Ovary (tissue), 10 donors: ENCODE measurements at places on chromosomes 5 and 9. TPM values are rescaled to one million over a fixed set of nuclear protein-coding genes. Genes with fewer than 3 reads are reported as not detected.

GRCh38 chr9:110714314-110714713 is 45.7 kb downstream of the MUSK start:
- DNase-seq: no peak

GRCh38 chr5:149223081-149223848 is 48.4 kb upstream of the AFAP1L1 start:
- no peak for DNase-seq

Gene IL31RA
- total RNA-seq: 0.20 TPM

- no peak for DNase-seq
These were observed 216.5 kb downstream of the ARL15 start for GRCh38 chr5:54093861-54094260.

- DNase-seq: no peak
These were observed 340.7 kb downstream of the ARRDC3 start for GRCh38 chr5:91042247-91042935.

DNA sequence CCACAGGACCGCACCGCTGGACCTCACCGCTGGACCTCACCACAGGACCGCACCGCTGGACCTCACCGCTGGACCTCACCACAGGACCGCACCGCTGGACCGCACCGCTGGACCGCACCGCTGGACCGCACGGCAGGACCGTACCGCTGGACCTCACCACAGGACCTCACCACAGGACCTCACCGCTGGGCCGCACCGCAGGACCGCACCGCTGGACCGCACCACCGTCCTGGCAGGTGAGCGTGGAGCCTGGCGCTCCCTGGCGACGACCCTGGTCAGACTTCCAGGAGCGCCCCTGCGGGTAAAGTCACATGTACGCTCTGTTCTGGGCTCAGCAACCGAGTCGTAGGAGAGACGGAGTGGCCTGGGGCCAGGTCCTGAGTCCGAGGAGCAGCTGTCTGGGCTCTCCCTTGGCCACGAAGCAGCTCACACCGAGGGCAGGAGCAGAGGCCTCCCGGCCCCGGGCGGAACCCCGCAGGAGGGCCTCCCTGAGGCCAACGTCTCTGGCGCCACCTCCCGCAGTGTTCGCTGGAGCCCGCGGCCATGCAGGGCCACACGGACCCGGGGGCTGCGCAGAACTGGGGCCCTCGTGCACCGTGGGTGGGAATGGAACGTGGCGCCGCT is 30.5 kb downstream of the MRPL36 start:
- DNase-seq: no peak

Gene FAM81B
- 2.2 TPM for total RNA-seq

DNA sequence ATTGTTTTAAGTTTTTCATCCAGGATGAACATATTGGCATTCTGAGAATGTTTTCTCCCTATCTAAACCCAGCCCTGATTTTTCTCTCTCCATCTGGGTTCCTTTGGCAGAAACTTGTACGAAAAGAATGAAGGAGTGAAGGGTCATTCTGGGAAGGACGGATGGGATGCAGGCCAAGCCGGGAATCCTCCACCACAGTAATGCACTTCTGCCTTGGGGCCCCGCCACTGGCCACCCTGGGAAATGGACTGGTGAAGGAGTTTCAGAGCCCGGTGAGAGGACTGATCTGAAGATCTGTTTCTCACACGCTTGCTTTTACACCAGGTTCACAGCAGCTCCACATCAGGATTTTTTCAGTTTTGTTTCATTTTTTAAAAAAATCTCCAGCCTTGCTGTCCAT is 554.8 kb downstream of the BNC2 start:
- DNase-seq: no peak

GRCh38 chr5:146103594-146103993 is 1.8 kb downstream of the PLAC8L1 start:
- DNase-seq: no peak

Gene CDK9
- 130 TPM for total RNA-seq

GRCh38 chr5:24589566-24589965 is 55.2 kb downstream of the CDH10 start:
- DNase-seq: no peak

DNA sequence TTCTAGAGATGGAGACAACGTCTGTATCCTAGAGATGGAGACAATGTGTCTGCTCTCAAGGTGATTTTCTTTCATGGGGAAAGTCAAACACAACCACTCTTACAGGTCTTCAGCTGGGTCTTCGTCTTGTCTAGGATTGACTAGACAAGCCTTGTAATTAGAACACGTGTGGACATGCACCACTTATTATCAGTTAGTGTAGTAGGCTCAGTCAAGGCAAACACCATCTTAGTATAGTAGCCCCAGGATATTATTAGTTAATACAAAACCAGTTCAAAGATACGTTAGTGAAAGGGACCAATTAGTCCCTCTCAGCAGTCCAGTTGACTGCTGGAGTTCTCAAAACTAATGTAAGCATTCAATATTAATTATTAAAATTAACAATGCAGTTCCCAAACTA is 15.1 kb upstream of the CCL28 start:
- no peak for DNase-seq

GRCh38 chr5:34535944-34536623 is 120.0 kb upstream of the RAI14 start:
- DNase-seq: no peak

GRCh38 chr9:103574056-103574455 is 520.1 kb upstream of the SMC2 start:
- no peak for DNase-seq
